ENCODE measurements at places on chromosomes 4 and X.

DNA sequence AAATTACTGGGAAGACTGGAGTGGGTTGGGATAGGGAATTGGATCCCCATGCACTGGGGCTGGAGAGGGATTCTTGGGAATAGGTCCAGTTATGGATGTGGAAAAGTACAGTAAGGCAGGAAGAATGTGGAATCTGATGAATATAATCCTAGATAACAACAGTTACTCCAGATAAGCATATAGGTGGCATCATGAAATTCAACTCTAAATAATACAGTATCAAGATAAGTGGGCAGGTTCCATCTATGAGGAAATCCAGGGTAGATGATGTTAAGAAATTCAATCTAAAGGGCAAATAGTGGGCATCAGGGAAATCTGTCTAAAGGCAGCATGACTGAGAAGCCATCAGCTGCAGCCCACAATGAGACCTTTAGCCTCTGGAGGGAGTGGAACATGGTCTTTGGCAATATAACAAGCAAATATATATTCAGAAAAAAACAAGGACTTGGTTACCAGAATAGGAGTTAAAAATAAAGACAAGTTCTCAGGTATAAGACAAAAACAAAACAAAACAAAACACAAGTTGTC lies 1.2 kb downstream of the DTHD1 start:
- no peak for DNase-seq

DNA sequence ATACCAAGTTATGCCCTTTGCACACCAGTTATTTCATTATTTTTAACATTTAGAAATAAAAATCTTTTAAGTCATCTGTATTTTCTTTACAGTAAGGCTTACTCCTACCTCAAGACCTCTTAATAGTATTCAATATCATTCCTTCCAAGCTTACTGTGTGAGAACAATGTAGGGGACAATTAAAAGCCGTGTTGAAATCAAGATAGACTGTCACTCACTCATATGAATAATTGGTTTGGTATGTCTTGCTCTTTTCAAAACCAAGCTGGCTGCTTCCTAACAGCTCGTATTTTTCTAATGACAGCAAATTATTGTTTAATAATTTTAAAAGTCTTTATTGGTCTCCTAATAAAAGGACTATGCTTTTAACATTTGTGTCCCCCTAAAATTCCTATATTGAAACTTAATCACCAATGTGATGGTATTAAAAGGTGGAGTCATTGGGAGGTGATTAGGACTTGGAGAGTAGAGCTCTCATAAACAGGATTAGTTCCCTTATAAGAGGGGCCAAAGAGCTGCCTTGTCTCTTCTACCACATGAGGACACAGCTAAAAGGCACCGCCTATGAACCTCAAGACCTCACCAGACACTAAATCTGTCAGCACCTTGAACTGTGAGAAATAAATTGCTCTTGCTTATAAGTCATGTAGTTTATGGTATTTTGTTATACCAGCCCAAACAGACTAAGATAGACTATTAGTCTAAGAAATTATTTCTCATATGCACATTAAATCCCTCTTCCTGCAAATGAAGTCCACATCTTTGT lies 4.1 kb downstream of the ABCB7 start:
- no peak for DNase-seq

DNA sequence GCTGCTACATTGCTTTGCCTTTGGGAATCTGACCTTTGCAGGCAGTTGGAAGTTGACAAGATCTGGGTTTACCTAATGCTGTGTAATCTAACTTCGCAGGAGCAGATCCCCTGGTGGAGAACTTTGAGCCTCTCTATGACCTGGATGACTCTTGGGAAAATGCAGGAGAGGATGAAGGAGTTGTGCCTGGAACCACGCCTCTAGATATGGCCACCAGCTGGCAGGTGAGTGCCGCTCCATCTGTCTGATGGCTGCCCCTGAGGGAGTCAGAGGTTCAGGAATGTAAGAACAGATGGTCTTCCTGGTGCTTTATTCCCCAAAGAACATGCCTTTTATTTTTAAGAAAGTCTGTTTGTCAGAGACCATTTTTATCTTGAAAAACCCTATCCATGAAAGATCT lies 109.3 kb downstream of the NFKB1 start:
- no peak for DNase-seq

- peak; percentile 29 for DNase-seq
Measured at GRCh38 chr4:99848591-99849001, 32.0 kb downstream of the DAPP1 start.

- DNase-seq, result no peak
Measured at GRCh38 chr4:185817403-185817818, 5.4 kb upstream of the SORBS2 start.

- DNase-seq, result no peak
Measured at GRCh38 chrX:3990569-3990968, 277.1 kb upstream of the PRKX start.

DNA sequence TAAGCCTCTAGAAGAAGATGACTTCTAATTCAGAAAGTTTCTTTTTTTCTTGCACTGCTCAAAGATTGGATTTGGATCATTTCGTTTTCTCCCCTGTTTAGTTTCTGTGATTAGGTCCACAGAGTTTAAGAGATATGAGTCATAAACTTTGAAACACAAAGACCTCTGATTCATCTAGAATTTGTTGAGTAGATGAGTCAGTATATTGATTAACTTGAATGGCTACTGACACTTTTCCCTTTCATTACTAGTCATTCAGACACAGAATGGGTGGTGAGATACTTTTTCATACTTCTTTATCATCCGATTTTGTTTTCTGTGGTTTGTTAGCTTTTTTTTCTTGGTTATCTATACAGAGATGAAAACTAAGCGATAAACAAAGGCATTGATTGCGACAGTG lies 34.1 kb upstream of the AFF2 start:
- DNase-seq, result no peak

DNA sequence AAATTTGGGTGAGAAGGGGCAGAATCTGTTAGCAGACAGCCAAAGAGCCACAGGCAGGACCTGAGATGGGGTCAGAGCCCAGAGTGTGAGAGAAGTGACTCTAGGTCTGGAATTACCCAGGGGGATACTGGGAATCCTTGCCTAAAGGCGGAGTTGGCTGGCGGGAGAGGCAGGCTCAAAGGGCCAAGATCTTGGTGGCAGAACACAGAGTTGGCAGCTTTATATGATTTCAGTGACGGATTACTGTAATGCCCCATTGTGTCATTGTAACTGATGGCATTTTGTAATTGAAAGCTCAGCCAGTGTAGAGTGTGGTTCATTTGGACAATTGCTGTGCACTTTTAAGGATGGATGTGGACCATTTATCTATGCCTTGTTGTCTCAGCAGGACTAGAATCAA lies 77.3 kb downstream of the SMIM20 start:
- no peak for DNase-seq

DNA sequence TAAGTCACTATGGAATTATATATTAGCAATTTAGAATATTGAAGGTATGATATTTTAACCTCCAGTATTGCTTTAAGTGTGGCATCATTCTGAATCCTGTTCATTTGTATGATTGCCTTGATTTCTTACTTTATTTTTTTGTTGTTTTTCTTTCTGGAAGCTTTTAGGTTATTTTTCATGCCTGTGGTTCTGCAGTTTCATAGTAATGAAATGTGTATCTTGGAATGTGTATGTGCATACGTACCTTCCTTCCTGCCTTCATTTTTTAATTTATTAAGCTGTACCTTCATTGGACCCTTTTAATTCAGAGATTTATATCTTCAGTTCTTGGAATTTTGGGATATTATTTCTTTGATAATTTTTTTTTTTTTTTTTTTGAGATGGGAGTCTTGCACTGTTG lies 22.1 kb downstream of the CPEB2 start:
- no peak for DNase-seq

DNA sequence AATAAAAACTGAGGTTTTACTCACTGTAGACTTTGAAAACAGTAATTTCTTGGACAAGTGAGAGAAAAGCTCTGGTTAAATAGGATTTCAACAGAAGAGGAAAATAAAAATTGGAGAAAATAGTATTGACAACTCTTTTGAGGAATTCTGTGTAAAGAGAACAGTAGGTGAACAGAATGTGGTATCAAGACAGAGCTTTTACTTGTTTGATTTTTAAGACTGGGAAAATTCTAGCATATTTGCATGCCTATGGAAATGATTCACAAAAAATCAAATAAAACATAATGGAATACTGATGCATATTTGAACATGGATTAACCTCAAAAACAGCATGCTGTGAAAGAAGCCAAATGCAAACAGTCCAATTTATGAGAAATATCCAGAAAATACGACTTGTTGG lies 504.6 kb downstream of the KCTD8 start:
- DNase-seq, result no peak

- no peak for DNase-seq
Measured at GRCh38 chr4:123750044-123750443, 353.4 kb downstream of the SPRY1 start.

DNA sequence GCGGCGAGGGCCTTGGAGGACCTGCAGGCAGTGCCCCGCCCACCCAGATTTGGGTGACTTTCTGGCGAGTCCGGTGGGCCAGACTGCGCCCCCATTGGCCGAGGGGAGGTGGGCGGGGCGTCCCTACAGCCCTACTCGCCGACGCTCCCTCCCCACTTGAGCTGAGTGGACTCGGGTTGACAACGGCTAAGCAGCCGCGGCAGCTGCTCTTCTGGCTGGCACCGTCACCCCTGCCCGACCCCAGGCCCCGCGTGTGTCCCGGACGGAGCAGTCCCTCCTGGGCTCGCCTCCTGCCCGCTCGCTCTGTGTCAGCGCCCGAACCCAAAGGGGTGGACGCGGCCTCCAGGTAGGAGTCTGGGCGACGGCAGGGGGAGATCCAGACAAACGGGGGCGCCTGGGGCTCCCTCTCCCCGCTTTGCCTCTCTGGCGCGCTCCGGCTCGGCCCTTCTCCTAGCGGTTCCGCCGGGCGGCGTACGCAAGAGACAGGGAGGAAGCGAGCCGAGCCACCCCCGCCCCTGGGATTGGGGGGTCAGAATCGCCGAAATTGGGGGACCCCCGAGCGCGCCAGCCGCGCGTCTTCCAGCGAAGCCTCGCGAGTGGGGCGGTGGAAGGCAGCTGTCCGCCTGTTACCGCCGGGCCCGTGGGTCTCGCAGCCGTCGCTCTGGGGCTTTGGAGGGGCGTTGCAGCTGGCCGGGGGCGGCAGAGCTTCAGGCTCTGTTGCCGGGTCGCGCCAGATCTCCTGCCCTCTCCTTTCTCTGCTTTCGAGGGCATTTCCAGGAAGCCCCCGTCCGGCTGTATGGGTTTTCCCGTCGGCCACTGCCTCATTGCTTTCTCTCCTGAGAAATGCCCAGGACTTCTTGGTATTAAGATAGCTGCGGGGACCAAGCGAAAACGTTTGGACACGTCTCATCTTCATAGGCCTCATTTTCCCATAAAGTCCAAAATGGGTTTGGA lies 46.3 kb downstream of the STARD8 start:
- peak; percentile 18 for DNase-seq

- no peak for DNase-seq
Measured at GRCh38 chrX:105697984-105698781, 124.2 kb upstream of the NRK start.

- peak; percentile 27 for DNase-seq
Measured at GRCh38 chr4:186104890-186105646, 564 bp downstream of the FAM149A start.

DNA sequence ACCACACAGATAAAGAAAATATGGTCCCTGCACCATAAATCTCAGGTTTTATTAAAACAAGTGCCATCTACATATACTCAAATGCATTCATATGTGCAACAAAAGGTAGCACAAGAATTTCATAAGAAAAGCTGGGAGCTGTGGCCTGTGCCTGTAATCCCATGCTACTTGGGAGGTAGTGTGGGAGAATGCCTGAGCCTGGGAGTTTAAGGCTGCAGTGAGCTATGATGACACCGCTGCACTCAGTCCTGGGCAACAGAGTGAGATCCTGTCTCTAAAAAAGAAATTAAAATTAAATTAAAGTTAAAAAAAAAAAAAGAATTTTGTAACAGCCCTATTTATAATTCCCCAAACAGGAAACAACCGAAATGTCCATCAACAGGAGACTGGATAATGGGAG lies 81.3 kb upstream of the JADE1 start:
- no peak for DNase-seq

GRCh38 chr4:19293781-19294180 lies 957.9 kb upstream of the SLIT2 start:
- no peak for DNase-seq

GRCh38 chrX:3963980-3964379 lies 250.5 kb upstream of the PRKX start:
- no peak for DNase-seq

GRCh38 chrX:133888984-133889383 lies 96.4 kb downstream of the GPC3 start:
- DNase-seq, result no peak

- DNase-seq, result no peak
Measured at GRCh38 chr4:89752932-89753598, 83.9 kb downstream of the SNCA start.

GRCh38 chr4:55050418-55050950 lies 74.9 kb downstream of the KDR start:
- DNase-seq, result no peak

- DNase-seq, result no peak
Measured at GRCh38 chr4:67542076-67542475, 3.2 kb downstream of the CENPC start.

DNA sequence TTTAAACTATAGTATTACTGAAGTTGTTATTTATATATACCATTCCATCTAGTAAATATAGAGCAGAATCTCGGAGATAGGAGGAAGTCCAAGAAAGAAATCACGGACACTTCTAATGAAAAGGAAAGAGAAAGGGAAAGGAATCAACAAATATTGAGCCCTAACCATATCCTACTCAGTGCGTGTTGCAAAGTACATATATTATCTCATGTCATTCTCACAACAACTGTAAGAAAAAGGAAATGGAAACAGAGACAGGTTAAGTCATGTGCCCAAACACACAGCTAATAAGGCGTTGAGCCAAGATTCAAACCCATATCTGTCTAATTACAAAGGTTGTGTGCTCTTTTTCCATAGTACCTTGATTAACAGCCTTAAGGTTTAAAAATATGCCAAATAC lies 16.0 kb downstream of the HTR2C start:
- no peak for DNase-seq

DNA sequence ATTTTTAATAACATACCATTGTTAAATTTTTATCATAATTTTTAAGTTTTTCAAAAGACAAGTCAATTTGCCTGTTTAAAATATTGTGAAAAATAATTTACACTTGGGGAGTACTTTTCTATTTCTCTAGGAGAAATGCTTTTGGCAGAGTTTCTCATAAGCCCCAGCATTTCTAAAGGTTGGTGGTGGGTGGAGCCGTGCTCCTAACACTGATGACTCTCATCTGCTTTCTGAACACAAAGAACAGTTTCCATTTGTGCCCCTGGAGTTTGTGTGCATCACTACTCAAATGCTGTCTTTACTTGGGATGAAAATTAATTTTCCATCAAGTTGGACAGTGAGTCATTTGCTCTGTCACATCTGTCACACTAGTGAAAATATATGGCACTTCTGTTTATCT lies 57.6 kb downstream of the TNIP2 start:
- no peak for DNase-seq
